ENCODE measurements at places on chromosomes 5 and 9.

DNA sequence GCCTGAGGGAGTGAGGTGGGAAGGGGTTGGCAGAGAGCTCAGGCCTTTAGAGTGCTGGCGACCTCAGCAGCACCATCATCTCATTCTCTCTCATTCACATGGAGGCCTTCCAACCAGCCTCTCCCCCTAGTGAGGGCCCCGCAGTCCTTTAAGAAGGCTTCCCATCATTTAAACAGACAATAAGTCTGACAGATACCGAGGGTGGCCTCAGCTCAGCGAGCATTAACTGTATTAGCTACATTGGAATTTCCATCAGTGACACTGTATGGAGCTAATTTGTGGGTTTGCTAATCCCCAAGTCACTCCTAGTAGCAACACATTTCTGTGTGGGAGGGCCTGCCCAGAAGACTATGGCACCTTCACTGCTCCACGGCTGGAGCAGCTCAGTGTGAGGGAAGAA is 75.8 kb downstream of the INSYN2B start:
- DNase-seq = no peak

GRCh38 chr5:91408710-91409109 is 25.6 kb upstream of the ARRDC3 start:
- no peak for DNase-seq

DNA sequence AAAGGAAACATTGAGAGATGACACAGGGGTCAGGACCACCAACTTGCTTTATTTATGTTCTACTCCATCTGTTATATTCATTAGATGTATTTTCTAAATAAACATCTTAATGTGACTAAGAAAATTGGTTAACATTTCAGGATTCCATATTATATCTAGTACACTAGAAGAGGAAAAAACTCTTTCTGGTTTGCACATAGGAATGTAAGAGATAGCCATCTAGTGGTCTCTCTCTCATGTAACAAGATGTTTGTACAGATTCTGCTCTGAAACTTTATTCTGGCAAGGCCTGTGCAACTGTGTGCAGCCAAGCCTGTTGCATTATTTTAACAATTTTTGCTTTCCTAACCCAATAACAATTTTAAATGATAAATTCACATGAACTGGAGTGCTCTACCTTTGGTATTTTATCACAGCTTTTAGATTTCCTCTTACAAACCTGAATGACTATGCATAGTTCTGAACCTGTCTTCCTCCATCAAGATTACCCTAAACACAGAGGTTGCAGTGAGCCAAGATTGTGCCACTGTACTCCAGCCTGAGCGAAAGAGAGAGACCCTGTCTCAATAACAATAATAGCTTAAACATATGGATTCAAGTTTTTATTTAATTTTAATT is 148.2 kb downstream of the GIN1 start:
- no peak for DNase-seq

GRCh38 chr5:451587-452458 is 8.8 kb downstream of the EXOC3 start:
- DNase-seq = no peak

DNA sequence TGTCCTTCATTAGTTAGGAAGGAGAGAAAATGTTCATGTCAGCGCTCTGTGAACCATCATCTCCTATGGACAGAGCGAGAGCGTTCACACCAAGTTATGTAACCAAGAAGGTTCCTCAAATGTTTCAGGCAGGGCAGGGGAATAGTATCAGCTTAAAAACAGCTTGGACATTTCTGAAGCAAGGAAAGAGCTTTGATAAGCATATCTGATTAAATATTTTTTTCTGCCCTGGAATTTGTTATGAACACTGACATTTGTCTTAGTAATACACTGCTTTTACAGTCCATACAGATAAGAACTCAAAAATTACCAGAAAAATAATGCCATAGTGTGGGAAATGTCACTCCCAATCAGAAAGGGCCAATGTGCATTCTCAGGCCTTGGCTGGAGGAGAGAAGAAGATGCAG is 66.3 kb upstream of the LIFR start:
- DNase-seq = no peak

DNA sequence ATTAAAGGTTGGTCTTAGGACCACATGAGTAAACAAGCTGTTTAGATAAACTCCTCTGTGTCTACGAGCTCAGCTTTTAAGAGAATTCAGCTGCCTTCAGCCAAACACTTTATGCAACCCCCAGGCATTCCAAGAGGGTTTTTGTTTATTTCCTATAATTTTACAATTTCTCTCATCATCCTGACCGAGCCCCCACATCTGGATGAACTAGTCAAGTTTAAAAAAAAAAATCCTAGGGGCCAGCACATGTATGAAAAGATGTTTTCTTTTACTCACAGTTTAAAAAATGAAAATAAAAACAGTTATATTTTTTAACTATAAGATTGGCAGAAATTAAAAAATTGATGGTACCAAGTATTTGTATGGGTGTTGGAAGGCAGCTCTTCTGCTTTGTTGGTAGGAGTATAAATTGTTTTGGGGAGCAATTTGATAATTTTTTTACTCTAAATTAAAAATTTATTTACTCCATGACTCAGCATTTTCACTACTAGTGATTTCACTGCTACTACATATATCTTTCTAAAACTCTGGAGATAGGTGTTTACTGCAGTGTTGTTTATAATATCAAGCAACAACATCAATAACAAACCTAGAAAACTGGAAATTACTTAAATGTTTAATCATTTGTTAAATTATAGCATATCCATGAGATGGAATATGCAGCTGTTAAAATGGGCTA is 18.1 kb downstream of the YTHDC2 start:
- no peak for DNase-seq

DNA sequence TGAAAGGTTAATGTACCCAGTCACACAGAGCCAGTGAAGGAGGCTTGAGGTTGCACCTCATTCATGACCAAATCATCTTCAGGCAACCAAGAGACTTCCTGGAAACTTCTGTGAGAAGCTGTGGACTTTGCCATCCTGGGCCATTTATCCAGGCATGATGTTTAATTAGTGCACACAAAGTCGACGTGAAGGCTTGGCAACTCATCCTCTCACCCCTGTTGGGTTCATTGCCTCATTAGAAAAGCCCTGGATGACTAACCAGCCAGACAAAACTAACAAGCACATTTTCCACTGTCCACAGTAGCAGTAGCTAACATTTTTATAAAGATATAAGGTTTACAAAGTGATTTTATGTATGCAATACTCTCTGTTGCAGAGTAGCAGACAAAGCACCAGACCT is 65.7 kb upstream of the ZNF462 start:
- no peak for DNase-seq

- DNase-seq = no peak
Measured at GRCh38 chr5:38462976-38463633, 93.3 kb downstream of the LIFR start.

- DNase-seq = no peak
Measured at GRCh38 chr9:130084337-130084736, 30.6 kb downstream of the GPR107 start.

- no peak for DNase-seq
Measured at GRCh38 chr5:15991586-15991985, 188.0 kb downstream of the MARCHF11 start.

DNA sequence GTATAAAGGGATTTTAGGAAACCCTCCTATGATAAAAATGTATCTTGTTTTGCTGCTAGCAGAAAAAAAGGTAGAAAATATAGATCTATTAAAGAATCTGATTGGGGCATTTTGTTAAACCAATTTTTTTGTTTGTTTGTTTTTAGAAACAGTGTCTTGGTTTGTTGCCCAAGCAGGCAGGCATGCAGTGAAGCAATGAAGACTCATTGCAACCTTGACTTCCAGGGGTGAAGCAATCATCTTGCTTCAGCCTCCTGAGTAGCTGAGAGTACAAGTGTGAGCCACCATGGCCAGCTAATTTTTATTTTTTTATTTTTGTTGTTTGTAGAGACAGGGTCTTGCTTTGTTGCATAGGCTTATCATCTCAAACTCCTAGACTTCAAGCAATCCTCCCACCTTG is 755.8 kb upstream of the EDIL3 start:
- no peak for DNase-seq

DNA sequence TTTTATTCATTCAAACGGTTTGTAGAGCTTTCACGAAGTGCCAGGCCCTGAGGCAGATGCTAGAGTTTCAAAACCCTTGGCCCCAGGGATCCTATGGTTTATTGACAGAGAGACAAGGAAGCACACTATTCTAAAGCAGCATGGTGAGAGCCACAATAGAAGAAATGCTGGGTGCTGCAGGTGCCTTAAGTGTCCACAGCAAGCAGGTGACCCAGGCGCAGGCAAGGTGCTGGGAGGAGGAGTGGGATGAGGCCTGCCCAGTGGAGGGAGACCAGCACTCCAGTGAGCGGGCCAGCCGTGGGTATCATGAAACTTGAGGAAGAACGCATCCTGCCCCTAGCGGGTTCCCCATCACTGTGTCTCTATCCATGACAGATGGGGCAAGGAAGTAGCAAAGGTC is 71.0 kb downstream of the OSMR start:
- DNase-seq = no peak

DNA sequence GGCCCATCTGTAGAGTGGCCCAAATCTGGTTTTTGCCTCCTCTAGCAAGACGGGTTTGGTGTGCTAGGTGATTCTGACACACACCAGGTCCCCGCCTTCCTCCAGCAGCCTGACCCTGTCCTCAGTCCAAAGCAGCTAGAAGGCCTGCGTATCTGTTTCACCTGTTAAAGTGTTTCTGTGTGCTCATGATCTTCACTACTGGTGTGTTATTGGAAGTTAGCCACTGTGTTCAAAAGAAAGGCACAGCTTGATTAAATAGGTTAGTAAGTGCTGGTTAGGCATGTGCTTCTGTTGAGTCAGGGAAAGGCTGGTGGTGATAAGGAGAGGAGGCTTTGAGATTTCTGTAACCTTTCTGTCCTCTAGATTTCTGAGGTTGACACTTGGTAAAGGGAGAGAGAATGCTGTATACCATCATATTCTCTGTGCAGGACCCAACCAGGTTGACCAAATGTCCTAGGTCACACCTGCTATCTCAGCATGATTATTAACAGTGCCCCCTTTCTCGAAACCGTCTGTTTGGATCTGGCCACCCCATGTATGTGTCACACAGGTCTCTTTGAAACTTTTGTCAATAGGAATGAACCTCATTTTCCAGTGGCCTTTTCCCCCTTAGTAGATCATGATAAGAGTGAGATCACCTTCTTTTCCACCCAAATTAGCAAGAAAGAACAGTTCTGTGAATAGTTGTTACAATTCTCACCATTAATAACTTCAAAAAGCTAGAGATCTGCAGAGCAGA is 58.8 kb downstream of the ARHGAP26 start:
- no peak for DNase-seq

- DNase-seq = no peak
Measured at GRCh38 chr5:68861099-68861498, 232.7 kb upstream of the SLC30A5 start.

DNA sequence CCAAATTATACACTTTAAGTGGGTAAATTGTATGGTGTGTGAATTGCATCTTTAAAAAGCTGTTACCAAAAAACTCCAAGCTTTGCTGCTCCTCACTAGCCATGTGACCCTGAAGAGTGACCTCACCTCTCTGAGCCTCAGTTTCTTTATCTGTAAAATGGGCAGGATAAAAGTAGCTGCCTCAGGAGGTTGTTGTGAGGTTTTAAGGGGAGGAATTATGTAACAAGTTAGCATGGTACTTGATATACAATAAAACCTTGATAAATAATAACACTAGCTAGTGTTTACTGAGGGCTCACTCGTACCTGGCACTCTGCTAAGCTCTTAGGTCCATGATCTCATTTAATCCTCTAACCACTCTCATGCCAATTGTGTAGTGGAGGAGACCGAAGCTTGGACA is 19.0 kb upstream of the PHF19 start:
- no peak for DNase-seq

- no peak for DNase-seq
Measured at GRCh38 chr5:2724031-2724581, 27.4 kb downstream of the IRX2 start.

DNA sequence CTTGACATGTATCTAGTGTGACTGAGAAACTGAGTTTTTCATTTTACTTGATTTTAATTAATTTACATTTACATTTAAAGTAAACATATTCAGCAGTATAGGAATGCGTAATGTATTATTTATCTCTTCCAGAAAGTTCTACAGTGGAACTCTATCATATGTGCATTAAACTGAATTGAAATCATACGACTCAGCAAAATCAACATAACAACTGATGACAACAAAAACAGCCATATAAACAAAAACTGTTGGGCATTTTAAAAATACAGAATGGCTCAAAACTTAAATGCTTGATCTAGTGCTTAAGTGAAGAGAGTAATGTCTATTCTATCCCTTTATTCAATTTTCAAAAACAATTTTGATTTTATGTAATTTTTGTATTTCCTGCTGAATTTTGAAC is 134.4 kb downstream of the TRPM3 start:
- DNase-seq = no peak

DNA sequence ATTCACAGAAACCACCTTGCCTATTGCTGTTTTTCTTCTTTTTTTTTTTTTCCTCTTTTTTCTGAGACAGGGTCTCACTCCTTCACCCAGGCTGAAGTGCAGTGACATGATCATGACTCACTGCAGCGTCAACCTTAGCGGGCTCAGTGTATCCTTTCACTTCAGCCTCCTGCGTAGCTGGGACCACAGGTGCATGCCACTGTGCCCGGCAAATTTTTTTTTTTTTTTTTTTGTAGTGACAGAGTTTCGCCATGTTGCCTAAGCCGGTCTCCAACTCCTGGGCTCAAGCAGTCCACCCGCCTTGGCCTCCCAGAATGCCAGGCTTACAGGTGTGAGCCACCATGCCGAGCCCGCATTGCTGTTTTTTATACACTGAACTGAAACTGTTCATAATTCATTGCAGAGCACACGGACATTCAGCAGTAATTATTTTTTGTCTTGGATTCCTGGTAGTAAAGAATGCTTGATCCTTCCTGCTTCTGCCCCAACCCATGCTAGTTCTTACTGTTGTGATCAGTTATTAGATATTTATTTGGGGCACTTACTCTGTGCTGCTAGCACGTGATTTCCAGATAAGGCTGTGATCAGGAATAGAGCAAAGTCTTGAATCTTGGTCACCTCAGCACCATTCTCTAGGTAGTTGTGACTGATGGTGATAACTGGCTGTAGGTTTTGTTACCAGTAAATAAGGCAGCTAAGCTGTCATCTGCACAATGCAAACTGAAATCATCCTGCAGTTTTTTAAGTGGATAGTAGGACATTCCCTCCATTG is 14.0 kb downstream of the MAP3K1 start:
- no peak for DNase-seq

- no peak for DNase-seq
Measured at GRCh38 chr5:16315501-16315900, 135.9 kb upstream of the MARCHF11 start.

GRCh38 chr9:8806150-8806549 is 1006.6 kb upstream of the DMAC1 start:
- no peak for DNase-seq

- no peak for DNase-seq
Measured at GRCh38 chr5:119340597-119341218, 15.1 kb upstream of the TNFAIP8 start.
